ENCODE measurements at places on chromosomes 4 and X. TPM values are rescaled to one million over a fixed set of nuclear protein-coding genes. Genes with fewer than 3 reads are reported as not detected.

ACE2 gene
- total RNA-seq, result 0.49 TPM

SLC49A3 gene
- total RNA-seq, result 11.0 TPM

GRCh38 chr4:87088186-87088585 lies 132.2 kb downstream of the KLHL8 start:
- no peak overlapping the region for H3K27ac ChIP-seq
- H3K4me1 ChIP-seq, result peaks cover 64% of the 10 kb centered on the region
- no peaks in the 10 kb centered on the region for H3K36me3 ChIP-seq
- no peak overlapping the region for H3K4me3 ChIP-seq

DNA sequence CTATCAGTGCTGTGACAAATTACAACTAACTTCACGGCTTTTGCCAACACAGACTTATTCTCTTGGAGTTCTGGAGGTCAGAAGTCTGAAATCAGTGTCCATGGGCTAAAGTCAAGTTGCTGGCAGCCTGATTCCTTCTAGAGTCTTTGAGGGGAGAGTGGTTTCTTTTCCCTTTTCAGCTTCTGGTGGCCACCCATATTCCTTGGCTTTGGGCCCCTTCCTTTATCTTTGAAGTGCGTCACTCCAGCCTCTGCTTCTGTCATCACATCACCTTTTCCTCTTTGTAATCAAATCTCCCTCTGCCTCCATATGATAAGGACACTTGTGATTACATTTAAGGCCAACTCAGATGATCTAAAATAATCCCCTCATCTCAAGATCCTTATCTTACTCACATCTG lies 9.0 kb downstream of the FAM114A1 start:
- H3K36me3 ChIP-seq, result no peaks in the 10 kb centered on the region
- no peak overlapping the region for H3K27ac ChIP-seq
- no peak overlapping the region for H3K4me3 ChIP-seq
- DNase-seq, result no peak

GRCh38 chr4:31307029-31307428 lies 586.9 kb downstream of the PCDH7 start:
- H3K36me3 ChIP-seq, result no peaks in the 10 kb centered on the region
- H3K27me3 ChIP-seq, result no peaks in the 10 kb centered on the region
- H3K4me1 ChIP-seq, result no peaks in the 10 kb centered on the region
- DNase-seq, result no peak
- H3K27ac ChIP-seq, result no peak overlapping the region

GRCh38 chr4:184929476-184929875 lies 88.8 kb upstream of the HELT start:
- H3K36me3 ChIP-seq, result no peaks in the 10 kb centered on the region
- no peak overlapping the region for H3K27ac ChIP-seq
- peak; percentile 64 for DNase-seq
- H3K4me1 ChIP-seq, result no peaks in the 10 kb centered on the region
- H3K27me3 ChIP-seq, result no peaks in the 10 kb centered on the region
